ENCODE measurements at places on chromosomes 4 and X.

- no peak for DNase-seq
These were observed 740 bp upstream of the NPY2R start for GRCh38 chr4:155207534-155208257.

- DNase-seq = peak; percentile 75
These were observed 66.3 kb downstream of the GAB1 start for GRCh38 chr4:143402776-143403552.

GRCh38 chr4:185122681-185123345 is 20.3 kb upstream of the SLC25A4 start:
- DNase-seq = no peak

- DNase-seq = no peak
These were observed 7.4 kb downstream of the DMP1 start for GRCh38 chr4:87657525-87657924.

DNA sequence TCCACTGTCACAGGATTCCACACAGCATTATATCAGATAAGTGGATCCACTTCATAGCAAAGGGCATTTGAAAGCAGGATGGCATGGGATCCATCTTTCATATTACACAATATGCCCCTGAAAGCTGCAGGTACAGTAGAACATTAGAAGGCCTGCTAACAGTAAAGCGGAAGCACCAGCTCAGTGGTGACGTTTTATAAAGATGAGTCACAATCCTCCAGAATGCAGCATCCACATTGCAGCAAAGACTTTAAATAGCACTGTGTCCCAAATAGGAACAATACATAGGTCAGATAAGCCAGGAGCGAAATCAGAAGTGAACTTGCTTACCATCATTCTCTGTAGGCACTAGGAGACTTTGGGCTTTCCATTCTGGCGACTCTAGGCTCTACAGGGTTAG is 609.5 kb upstream of the FAT1 start:
- no peak for DNase-seq

GRCh38 chr4:86487738-86488348 is 106.3 kb upstream of the PTPN13 start:
- no peak for DNase-seq

- DNase-seq = no peak
These were observed 27.5 kb downstream of the RUFY3 start for GRCh38 chr4:70749313-70749712.

GRCh38 chr4:152308951-152309350 is 226.9 kb downstream of the FBXW7 start:
- DNase-seq = no peak

GRCh38 chrX:15913146-15913545 is 58.5 kb upstream of the AP1S2 start:
- DNase-seq = no peak

GRCh38 chr4:7094916-7095315 is 27.1 kb upstream of the GRPEL1 start:
- DNase-seq = no peak

DNA sequence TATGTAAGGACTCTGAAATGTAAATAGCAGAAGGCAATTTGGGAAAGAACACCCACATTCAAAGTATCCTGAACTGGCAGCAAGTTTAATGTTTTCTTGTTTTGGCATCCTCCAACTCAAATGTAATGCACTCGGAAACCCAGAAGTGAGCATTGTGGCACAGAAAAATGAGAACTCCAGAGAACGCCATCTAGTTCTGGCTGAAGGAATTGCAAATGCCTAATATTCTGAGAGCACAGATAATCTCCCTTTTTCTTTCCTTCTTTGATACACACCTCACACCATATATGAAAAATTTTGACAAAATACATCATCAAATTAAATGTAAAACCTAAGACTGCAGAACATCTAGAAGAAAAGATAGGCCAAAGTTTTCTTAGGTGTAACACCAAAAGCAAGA is 52.1 kb downstream of the PWWP3B start:
- peak; percentile 0 for DNase-seq

DNA sequence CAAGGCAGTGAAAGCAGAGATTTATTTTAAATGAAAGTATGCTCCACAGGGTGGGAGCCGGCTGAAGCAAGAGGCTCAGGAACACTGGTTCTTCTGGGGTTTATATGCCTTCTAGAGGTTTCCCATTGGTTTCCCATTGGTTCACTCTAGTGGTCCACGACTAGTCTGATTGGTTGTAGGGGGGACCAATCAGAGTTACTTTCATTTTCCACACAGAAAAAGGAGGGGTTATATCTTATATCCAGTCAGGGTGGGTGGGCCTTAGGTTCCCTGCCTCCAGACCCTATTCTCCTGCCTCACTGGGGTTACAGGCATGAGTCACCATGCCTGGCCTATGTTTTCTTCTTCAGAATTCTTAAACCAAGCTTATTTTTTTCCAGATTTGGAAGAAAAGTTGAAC is 101.6 kb downstream of the KLHL8 start:
- peak; percentile 9 for DNase-seq
